ENCODE measurements at places on chromosomes 5 and 9.

- no peak for DNase-seq
These were observed 4.3 kb upstream of the IRX4 start for GRCh38 chr5:1886846-1887587.

- DNase-seq = no peak
These were observed 81.8 kb downstream of the LURAP1L start for GRCh38 chr9:12856603-12857002.

GRCh38 chr5:10579536-10580521 is 16.0 kb downstream of the ANKRD33B start:
- no peak for DNase-seq

GRCh38 chr5:103127292-103127817 is 7.3 kb downstream of the PPIP5K2 start:
- no peak for DNase-seq

DNA sequence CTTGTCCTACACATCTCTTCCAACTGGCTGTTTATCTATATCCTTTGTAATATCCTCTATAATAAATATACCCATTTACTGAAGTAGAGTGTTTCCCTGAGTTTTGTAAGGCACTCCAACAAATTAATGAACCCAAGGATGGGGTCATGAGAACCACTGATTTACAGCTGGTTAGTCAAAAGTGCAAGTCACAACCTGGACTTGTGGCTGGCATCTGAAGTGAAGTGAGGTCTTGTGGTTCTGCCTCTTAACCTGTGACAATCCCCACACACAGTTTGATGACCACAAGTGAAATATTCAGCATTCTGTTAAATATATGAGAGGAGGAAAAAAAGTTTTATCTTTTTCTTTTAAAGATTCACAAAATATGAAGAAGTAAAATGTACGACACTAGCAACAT is 126.1 kb downstream of the NR2F1-AS1 start:
- DNase-seq = no peak

DNA sequence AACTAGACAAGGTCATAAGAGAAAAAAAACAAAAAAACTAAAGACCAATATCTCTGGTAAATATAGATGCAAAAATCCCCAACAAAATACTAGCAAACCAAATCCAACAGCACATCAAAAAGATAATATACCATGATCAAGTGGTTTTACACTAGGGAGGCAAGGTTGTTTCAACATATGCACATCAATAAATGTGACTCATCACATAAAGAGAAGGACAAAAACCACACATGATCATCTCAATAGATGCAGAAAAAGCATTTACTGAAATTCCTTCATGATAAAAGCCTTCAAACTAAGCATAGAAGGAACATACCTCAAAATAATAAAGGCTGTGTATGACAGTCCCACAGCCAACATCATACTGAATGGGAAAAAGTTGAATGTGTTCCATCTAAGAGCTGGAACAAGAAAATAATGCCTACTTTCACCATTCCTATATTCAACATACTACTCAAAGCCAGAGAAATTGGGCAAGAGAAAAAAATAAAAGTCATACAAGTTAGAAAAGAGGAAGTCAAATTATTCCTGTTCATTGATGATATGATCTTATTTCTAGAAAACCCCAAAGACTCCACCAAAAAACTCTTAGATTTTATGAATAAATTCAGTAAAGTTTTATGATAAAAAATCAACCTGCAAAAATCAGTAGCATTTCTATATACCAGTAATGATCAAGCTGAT is 72.2 kb upstream of the FAM169A start:
- DNase-seq = no peak

DNA sequence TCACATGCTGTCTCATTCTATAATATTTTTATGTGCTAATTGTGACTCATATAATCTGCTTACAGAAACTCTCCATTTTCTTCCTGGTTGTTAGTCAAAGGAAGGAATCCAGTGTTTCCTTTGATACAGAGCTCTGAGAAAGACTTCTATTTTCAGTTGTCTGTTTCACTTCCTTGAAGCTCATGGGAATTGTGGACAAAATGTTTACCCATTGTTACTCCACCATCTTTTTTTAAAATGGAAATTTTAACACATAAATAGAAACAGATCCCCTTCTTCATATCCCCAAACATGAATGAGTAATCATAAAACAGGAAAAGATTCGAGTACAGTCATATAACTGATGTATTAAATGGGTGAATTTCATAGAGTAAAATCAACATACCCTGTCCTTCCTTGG is 42.0 kb upstream of the KCNN2 start:
- DNase-seq = no peak

GRCh38 chr9:70407081-70407503 is 7.4 kb downstream of the KLF9 start:
- DNase-seq = no peak

DNA sequence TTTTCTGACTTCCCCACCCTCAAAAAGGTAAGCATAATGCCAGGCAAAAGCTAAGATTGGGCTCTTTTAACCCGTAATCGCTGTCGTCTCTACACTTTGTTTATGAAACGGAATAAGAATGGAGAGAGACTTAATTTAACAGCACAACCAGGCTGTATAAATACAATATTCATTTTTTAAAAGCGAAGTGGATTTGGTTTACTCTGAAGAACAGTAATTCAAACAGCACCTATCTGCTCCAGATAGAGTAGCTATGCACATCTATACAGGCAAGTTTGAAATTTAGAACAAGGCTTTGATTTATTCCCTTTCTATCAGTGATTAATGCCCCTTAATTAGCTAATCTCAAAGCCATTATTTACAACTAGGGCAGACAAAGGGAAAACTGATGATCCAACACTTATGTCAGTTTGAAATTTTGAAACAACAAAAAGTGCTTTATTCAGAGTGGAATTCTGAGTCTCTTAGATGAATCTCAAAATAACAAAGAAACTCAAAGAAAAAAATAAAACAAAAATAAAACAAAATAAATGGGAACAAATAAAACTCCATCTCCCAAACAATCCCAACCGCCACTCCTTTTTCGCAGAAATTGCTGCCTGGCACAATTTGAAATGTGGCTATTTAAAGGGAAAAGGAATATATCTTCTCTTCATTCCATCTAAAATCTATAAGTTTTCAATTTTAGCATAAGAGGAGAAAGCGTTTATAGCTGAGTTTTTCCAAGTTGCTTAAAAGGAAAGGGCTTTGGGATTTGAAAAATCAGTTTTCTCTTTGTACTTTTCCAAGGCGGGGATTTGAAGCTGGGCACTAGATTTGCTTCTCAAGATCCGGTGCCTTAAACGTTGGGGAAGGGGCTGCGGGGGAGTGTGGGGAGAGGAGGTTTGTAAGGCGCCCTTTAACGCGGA is 298.6 kb downstream of the PARP8 start:
- DNase-seq = no peak

- DNase-seq = no peak
These were observed 1.4 kb downstream of the PAX5 start for GRCh38 chr9:37032713-37033112.

DNA sequence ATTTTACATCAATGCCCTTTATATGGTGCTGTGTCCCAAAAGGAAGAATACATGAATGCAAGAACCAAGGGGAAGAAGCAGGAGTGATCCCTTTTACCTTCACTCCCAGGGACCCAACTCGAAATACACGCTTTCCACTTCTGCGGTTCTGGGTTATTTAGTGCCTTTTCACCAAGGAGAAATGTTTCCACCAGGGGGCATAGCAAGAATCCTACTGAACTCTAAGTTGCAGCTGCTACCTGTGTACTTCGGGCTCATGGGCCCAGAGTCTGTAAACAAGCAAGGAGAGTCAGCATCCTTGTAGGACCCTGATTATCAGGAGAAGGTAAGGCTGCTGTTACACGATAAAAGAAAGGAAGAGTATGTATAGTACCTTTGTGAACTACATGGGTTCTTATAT is 45.7 kb downstream of the DPYSL3 start:
- DNase-seq = no peak

DNA sequence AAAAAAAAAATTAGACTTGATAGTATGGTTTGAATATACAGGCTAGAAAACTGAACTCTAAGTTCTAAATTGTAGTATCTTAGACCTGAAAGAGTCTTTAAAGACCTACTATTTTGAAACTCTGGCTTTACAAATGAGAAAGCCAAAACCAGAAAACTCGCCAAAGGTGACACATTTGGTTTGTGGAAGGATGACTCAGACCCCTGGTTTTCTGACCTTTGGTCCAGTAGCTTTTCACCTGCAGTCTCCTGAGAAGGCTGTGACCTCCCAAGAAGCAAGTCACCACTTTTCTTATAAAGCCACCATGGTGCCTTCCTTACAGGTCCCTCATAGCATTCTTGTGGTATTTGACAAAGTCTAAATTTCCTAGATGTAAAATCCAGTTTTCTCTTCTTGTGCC is 102.1 kb upstream of the CEP78 start:
- no peak for DNase-seq
